Naive thymus-derived CD4-positive, alpha-beta T cell (primary cell): ENCODE measurements at places on chromosomes 7 and 10. TPM values are rescaled to one million over a fixed set of nuclear protein-coding genes. Genes with fewer than 3 reads are reported as not detected.

The SLC26A3 gene
- total RNA-seq = not detected

The PODXL gene
- total RNA-seq = 0.40 TPM

The NAT16 gene
- not detected in 2 replicates for total RNA-seq

The AKR1C3 gene
- total RNA-seq = 2.7 and 2.9 TPM in 2 replicates

The SYPL1 gene
- 44.4 TPM for total RNA-seq

The SPAG6 gene
- not detected for total RNA-seq

The SYT15B gene
- not detected for total RNA-seq

The SPDYE2 gene
- total RNA-seq = not detected

The KCND2 gene
- total RNA-seq = not detected

The RNF148 gene
- not detected for total RNA-seq

DNA sequence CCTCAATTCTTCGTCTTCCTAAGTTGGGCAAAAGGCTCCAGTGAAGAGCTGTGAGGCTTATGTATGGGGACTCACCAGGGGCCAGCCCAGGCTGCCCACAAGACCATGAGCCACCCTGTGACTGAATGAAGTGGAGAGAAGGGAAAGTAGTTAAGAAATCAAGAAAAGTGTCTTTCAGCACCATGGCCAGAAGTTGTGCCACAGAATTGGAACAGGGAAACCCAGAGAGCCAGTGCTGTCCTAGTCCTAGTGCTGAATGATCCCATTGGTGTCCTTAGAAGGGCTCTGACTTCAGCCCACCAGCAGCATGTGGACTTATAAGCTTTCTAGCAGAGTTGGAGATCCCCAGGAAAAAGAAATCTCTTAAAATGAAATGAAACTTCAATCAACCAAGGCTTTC is 37.0 kb upstream of the CCSER2 start:
- H3K4me1 ChIP-seq = no peaks in the 10 kb centered on the region
- no peaks in the 10 kb centered on the region for H3K27me3 ChIP-seq
- no peak overlapping the region for H3K27ac ChIP-seq
- H3K4me3 ChIP-seq = no peak overlapping the region

DNA sequence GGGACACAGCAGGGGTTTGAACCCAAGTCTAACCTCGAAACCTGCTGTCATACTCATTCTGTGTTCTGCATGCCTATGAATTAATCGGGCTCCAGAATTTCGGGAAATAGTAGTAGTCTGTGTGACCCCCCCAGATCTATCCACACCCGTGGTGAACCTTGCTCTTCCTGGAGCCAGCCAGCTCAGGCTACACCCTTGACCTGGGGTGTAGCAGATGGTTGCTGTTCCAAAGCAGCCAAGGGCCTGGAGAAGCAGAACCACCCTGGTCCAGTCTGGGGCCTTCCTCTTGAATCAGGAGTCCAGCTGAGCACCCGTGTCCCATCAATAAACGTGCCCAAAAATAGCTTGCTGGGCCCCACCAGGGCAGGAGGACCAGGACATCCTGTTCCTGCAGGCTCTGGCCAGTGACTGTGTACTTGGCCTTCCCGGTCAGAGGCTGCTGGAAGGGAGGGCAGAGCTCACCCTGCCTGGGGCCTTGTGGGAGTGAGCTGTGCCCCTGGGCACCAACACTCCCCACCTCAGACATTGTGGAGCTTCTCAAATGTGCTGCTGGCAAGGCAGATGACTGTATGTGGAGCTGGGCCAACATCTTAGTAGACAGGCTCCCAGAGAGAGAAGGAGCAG is 101.2 kb upstream of the ZNF716 start:
- no peaks in the 10 kb centered on the region for H3K4me1 ChIP-seq
- DNase-seq = no peak
- H3K4me3 ChIP-seq = no peak overlapping the region
- H3K27ac ChIP-seq = no peak overlapping the region

DNA sequence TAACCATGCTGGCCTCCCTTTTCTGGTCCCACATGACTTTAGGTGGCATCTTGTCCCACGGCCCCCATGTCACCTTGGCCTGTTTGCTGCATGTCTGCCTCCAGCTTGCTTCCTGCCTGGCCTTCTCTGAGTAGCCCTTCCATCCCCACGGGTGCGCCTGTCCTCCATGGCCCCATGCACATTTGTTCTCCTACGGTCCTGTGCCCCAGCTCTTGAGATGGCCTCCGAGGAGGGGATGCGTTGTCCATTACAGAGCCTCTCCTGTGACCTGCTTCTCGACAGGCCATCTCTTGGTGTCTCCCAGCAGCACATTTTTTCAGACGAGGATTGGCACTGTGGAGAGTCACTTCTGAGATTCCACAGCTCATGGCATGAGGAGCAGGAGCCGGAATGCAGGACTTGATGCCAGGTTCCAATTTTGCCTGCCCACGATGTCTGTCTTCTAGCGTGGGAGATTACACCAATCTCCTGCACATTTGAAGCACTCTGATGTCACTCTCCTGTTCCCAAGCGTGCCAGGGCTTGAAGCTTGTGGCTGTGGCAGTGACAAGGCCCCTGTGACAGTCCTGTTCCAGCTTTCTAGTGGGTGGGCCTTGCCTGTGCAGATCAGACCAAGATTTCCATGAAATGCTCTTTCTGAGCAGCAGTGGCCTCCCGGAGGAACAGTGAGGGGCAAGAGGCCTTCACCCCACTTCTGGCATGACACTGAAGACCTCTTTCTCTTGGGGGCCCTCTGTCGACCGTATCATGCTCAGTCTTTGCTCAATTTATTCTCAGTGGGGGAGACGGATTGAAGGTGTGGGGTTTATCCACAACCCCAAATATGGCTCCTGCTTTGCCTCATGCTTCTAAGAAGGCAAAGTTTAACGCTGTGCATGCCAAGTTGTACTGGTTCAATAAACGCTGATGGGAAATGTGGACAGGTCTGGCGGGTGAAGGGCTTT is 13.4 kb downstream of the WDFY4 start:
- DNase-seq = no peak
- no peak overlapping the region for H3K27ac ChIP-seq
- H3K36me3 ChIP-seq = no peaks in the 10 kb centered on the region
- no peak overlapping the region for H3K4me3 ChIP-seq
- H3K27me3 ChIP-seq = no peaks in the 10 kb centered on the region
- no peaks in the 10 kb centered on the region for H3K4me1 ChIP-seq

GRCh38 chr10:14010769-14011574 is 319.8 kb downstream of the FRMD4A start:
- H3K27ac ChIP-seq = no peak overlapping the region
- no peak for DNase-seq
- no peak overlapping the region for H3K4me3 ChIP-seq
- H3K36me3 ChIP-seq = no peaks in the 10 kb centered on the region
- no peaks in the 10 kb centered on the region for H3K27me3 ChIP-seq

- no peaks in the 10 kb centered on the region for H3K4me1 ChIP-seq
- H3K36me3 ChIP-seq = no peaks in the 10 kb centered on the region
- H3K4me3 ChIP-seq = no peak overlapping the region
- DNase-seq = no peak
- no peaks in the 10 kb centered on the region for H3K27me3 ChIP-seq
- no peak overlapping the region for H3K27ac ChIP-seq
Measured at GRCh38 chr7:53473371-53473770, 437.9 kb downstream of the POM121L12 start.

- no peak overlapping the region for H3K27ac ChIP-seq
- peaks cover 74% of the 10 kb centered on the region for H3K36me3 ChIP-seq
- DNase-seq = no peak
- H3K4me3 ChIP-seq = no peak overlapping the region
- H3K27me3 ChIP-seq = no peaks in the 10 kb centered on the region
Measured at GRCh38 chr7:100111156-100111555, 8.0 kb downstream of the TAF6 start.

DNA sequence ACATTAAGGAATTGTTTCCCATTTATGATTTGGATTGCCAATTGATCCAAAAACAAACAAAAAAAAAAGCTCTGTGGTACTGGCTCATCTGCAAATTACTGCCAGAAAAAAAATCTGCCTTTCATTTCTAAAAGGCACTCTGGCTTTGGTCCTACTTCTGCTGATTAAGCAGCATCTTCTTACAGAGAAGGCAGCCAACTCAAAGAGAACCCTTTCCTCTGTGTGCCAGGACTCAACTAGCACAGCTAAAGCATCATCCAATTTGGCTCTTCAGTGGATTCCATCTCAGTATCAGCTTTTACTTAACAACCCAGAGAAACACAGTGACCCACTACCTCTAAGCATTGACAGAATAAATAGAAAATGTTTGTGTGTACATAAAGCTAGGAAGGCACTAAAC is 80.6 kb downstream of the GSAP start:
- DNase-seq = no peak
- no peak overlapping the region for H3K4me3 ChIP-seq
- no peaks in the 10 kb centered on the region for H3K27me3 ChIP-seq
- H3K4me1 ChIP-seq = peaks cover 15% of the 10 kb centered on the region
- H3K36me3 ChIP-seq = no peaks in the 10 kb centered on the region

DNA sequence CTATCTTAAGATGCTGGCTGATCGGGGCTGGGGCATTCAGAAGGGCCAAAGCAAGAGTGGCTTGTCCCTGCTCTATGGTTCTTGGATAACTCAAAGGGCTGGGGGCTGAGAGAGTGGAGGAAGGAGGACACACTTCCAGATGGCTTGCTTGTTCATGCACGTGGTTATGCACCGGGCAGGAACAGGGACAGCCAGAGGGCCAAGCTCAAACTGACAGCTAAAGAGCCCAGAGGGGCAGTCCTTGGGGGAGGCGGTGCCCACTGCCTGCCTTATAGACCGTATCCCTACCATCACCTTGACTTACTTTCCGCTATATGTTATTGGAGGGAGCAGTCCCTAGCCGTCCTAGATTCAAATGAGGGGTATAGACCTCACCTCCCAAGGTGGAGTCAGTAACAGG is 192.7 kb upstream of the SVIL start:
- no peak overlapping the region for H3K4me3 ChIP-seq
- DNase-seq = no peak
- H3K4me1 ChIP-seq = no peaks in the 10 kb centered on the region
- no peaks in the 10 kb centered on the region for H3K36me3 ChIP-seq
- no peaks in the 10 kb centered on the region for H3K27me3 ChIP-seq

GRCh38 chr10:90197766-90198165 is 496.4 kb downstream of the KIF20B start:
- no peaks in the 10 kb centered on the region for H3K27me3 ChIP-seq
- no peak overlapping the region for H3K27ac ChIP-seq
- no peaks in the 10 kb centered on the region for H3K36me3 ChIP-seq
- H3K4me3 ChIP-seq = no peak overlapping the region
- no peaks in the 10 kb centered on the region for H3K4me1 ChIP-seq
- DNase-seq = no peak

DNA sequence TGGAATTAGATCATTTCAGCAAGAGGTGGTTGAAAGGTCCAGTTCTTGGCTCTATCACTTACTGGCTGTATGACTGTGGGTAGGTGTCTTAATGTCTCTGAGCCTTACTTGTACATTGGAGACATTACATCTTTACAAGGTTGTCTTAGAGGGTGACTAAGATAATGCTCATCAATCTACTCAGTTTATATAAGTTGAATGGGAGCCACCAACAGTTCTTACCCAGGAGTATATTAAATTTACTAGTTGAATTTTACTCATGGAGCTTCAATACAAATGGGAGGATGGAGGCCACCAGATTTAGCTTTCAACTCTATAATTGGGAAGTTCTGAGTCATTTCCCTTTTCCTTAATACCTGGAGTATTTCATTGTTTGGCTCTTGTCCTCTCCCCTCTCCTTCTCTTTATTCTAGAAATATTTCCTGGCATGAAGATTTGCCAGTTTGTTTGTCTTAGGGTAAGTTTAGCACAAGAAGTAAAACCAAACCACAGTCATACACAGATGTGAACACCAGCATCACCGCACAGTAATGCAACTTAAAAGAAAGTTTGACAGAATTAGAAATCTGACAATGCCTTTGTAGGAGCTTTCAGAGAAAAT is 222.8 kb downstream of the LRMDA start:
- H3K36me3 ChIP-seq = no peaks in the 10 kb centered on the region
- DNase-seq = no peak
- no peaks in the 10 kb centered on the region for H3K27me3 ChIP-seq
- no peak overlapping the region for H3K4me3 ChIP-seq
- no peaks in the 10 kb centered on the region for H3K4me1 ChIP-seq

DNA sequence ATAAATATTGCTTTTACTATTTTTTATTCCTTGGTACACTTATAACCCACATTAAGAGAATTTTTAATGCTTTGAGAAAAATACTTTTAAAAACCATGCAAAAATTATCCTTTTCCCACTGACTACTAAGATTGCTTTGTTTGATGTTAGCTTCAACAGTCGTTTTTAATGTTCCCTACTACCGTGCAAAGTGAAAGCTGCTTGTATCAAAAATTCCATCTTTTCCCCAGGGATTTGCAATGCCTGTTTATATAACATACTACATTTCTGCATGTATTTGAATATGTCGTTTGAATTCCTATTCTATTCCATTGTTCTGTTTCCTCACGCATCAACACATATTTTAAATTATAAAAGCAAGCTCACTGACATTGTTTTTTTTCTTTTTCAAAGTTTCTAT is 54.4 kb downstream of the TFPI2 start:
- H3K4me1 ChIP-seq = no peaks in the 10 kb centered on the region
- H3K27ac ChIP-seq = no peak overlapping the region
- no peaks in the 10 kb centered on the region for H3K36me3 ChIP-seq
- DNase-seq = no peak
- no peak overlapping the region for H3K4me3 ChIP-seq
- no peaks in the 10 kb centered on the region for H3K27me3 ChIP-seq

DNA sequence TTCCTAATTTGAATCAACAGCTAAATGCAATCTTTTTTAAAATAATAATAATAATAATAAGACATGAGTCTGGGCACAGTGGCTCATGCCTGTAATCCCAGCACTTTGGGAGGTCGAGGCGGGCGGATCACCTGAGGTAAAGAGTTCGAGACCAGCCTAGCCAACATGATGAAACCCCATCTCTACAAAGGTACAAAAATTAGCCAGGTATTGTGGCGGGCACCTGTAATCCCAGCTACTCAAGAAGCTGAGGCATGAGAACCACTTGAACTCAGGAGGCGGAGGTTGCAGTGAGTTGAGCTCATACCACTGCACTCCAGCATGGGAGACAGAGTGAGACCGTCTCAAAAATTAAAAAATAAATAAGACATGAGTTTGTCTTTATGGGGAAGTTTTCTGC is 3.9 kb downstream of the DIP2C start:
- H3K4me1 ChIP-seq = no peaks in the 10 kb centered on the region
- no peak for DNase-seq
- H3K27ac ChIP-seq = no peak overlapping the region
- no peaks in the 10 kb centered on the region for H3K36me3 ChIP-seq

GRCh38 chr10:5953676-5954075 is 23.7 kb downstream of the IL15RA start:
- no peaks in the 10 kb centered on the region for H3K27me3 ChIP-seq
- no peak overlapping the region for H3K27ac ChIP-seq
- H3K4me3 ChIP-seq = no peak overlapping the region
- H3K4me1 ChIP-seq = no peaks in the 10 kb centered on the region
- H3K36me3 ChIP-seq = no peaks in the 10 kb centered on the region
